Kasumi-1 (cell line): ENCODE measurements at places on chromosomes 11 and 22.

GRCh38 chr22:21975273-21975672 lies 7.3 kb downstream of the TOP3B start:
- no peak for DNase-seq

- DNase-seq = no peak
Observed at GRCh38 chr22:32417906-32418305, 5.9 kb upstream of the RTCB start.

DNA sequence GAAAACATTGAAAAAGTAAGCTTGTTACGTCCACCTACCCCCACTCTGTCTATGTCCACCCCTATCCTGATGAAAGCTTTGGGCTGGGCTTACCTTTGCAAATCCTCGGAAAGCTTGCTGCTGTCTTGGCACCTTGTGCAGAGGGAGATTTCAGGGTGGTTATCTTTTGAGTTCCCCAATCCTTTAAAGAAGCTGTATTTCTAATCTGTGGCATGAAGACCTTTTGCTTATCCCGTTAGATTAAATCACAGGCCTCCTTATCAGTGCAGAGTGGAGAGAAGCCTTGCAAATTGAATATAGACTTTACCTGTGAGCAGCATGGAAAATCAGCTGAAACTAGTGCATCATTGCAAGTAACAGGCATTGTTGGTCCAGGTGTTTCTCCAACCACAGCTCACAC lies 580.6 kb upstream of the ANO5 start:
- DNase-seq = no peak

DNA sequence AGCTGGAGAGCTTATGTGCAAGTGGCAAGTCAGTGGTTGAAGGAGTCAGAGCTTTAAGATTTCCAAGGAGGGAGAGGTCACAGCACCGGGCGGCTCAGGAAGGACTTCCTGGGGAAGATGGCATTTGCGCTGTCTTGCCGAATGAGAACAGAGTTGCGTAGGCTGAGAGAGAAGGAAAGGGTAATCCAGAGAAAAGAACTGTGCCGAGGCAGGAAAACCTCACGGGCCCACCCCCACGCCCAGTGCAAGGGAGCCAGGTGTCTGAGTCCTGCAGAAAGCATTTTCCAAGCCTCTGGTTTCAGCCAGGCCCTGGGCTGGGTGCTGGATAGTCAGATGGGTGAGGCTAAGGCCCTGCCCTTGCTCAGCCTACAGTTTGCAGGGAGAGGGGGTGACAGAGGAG lies 3.2 kb upstream of the AP1B1 start:
- no peak for DNase-seq

DNA sequence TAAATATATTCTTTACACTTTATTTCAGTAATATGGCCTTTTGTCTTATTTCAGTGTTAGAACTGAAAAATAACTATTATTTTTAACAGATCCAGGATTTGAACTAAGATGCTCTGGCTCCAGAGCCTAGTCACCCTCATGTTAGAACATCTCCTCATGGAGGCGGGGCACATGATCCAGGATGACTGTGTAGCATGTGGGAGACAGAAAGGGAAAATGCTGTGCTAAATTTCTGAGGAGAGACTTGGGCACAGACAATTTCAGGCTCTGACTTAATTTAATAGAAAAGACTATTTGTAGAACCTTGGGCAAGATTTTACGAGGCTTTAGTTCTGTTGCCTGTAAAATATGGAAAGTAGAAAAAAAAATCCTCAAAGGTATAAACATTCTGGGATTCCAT lies 24.1 kb downstream of the CTSC start:
- DNase-seq = no peak

- no peak for DNase-seq
Observed at GRCh38 chr11:69368119-69368880, 74.3 kb downstream of the MYEOV start.

DNA sequence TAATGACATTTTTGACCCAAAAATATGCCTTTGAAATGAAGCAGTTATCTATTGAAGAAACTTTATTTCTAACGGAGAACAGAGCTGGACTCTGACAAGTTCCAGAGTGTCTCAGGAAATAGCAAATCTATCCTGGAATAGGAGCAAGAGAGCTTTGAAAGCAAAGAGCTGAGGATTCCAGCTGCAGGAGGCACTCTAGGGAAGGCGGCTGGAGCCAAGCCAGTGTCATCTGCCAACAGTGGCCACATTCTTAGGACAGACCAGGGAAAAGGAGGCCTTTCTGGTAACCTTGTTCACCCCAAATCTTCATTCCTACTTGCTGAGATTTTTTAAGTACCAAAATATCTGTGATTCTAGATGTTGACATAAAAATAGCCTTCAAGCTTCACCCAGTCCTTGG lies 493.5 kb upstream of the B3GAT1 start:
- no peak for DNase-seq

GRCh38 chr11:20080032-20080685 lies 80.1 kb downstream of the DBX1 start:
- DNase-seq = no peak

- DNase-seq = no peak
Observed at GRCh38 chr11:73570415-73571114, 27.3 kb downstream of the FAM168A start.

GRCh38 chr22:36279219-36279666 lies 26.3 kb downstream of the APOL1 start:
- DNase-seq = peak; percentile 8

DNA sequence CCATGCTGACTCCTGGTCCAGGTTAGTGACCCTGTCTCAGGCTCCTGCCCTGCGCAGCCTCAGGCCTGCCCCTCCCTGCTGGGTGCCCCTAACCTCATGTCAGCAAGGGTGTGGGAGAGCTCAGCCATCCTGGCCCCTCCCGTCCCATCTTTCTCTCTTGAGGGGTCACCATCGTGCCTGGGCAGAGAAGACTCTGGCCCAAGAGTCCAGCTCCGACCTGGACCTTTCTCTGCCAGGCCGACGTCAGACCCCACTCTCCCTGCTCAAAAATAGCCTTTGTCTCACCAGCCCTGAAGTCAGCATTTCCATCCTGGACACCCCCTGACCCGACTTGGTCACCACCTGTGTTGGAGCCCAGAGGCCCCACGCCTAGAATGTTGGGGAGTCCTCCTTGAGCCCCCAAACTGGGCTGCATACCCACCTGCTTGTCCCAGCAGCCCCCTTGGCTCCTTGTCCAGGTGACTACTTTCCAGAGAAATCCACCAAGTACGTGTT lies 4.9 kb downstream of the SCGB1C1 start:
- DNase-seq = no peak

DNA sequence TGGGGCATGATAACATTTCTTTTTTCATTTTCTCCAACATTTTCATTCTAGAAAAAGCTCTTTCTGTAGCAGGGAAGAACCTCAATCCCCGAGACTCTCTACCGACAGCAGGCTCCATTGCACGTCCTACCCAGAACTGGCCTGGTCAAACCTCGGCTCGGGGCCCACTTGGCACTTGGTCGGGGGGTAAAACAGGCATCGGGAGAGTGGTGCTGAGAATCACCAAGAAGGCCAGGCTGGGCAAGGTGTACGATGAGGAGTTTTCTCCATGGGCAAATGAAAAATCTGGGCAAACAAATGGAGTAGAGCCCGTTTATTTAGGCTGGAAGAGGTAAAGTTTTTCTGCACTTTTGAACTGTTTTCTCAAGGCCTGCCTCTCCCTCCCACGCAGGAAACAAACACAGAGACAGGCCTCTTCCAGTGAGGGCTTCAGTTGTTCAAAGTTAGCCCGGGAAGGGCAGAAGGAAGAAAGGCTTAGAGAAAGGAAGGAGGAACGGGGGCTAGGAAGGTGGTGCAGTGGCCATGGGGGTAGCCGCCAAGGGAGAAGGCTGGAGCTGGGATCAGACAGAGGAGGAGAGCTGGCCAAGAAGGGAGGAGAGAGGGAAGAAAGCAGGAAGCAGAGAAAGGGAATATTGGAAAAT lies 87.6 kb downstream of the ETS1 start:
- DNase-seq = no peak

GRCh38 chr22:24185501-24186351 lies 4.4 kb downstream of the SUSD2 start:
- no peak for DNase-seq

DNA sequence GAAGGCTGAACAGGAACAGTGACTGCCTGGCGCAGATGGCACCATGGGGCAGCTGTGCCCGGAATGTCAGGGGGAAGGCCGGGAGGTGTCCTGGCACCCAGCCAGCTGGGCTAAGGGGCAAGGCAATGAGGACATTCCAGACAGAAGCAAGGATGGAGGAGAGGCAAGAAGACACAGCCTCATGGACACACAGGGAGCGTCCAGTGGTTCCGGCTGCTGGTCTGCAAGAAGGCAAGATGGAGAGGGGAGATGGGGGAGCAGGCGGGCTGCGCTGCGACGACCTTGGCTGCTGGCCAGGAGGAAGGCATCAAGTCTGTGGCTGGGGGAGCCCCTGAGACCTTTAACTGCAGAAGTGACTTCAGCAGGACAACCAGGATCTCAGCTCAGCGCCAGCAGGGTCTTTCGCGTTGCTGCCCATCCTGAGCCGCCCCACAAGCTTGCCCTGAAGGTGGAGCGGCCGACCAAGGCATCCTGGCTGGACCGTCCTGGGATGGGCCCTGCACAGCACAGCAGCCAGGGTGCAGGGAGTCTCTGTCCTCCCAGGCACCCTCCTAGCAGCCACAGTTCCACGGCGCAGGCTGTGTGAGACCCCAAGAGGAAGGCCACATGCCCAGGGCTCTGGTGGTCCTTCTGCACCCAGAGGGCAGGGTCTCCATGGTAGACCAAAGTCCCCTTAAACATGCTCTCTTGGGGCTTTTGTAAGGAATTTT lies 531.7 kb downstream of the BRD1 start:
- no peak for DNase-seq

DNA sequence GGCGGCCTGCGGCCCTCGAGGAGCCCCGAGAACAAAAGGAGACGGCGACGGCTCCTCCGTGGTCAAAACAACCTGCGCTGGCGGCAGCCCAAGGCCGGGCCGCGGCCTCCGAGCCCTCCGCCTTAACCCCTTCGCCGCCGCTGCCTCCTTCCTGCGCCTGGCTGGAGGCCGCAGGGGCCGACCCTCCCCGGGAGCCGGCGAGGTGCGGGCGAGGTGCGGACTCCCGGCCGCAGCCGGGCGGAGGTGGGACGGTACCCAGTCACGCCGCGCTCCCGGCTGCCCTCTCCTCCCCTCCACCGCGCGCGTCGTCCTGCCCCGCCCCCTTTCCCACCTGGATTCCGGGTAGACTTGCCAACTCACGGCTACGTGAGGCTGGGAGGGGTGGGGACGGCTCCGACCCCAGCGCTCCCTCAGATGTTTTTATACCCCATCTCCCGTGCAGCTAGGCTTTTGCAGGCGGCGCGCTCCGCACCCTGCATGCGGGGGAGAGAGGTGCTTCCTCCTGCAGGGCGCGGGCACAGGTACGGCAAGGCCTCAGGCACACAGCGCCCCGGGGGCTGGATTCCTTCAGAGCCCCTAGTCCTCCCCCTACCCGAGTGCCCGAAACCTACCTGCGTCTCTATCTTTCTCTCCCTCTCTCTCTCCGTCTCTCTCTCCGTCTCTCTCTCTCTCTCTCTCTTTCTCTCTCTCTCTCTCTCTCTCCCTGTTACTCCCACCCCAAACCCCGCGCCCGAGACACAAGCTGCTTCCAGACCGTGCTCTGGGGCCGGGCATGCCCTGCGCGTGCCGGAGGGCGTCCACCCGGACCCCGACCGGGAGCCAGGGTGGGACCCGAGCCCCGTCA lies 2.0 kb downstream of the PDGFB start:
- DNase-seq = no peak

- DNase-seq = no peak
Observed at GRCh38 chr22:42180349-42180842, 49.8 kb upstream of the CYP2D6 start.

GRCh38 chr11:45290586-45290985 lies 4.4 kb upstream of the SYT13 start:
- no peak for DNase-seq

DNA sequence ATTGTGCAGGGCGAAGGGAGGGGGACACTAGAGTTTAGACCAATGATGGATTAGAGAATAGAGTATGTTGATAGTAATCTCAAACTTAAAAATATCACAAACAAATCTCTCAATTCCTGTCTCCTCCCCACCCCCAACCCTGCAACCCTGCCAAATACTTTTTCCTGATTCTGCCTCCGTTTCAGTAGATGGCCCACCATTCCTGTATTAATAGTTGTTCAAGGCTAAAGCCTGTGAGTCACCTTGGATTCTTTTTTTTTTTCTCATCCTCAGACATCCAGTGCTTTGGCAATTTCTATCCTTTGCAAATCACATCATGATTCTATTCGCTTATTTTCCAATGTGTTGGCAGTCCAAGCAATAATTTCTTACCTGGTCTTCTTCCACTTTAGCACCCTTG lies 207.9 kb downstream of the DYNC2H1 start:
- no peak for DNase-seq

DNA sequence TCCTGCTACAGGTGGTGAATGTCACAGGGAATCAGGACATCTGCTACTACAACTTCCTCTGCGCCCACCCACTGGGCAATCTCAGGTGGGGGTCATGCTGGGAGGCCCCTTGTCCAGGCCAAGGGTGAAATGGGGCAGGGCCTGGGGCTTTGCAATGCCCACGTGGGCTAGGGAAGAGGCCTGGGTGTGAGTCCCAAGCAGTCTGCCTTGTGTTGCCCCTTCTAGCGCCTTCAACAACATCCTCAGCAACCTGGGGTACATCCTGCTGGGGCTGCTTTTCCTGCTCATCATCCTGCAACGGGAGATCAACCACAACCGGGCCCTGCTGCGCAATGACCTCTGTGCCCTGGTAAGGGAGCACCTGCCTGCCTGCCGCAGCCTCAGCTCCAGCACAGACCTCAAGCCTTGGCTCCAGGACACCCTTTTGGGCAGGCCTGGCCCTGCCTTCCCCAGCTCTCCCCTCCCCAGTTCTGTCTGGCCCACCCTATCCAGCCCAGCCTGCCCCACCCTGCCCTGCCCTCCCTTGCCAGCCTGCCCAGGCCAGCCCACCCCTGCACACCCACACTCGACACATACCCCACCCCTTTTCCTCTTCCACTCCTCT lies 9.1 kb upstream of the TAGLN start:
- DNase-seq = no peak
